Prostate gland (tissue), 2 donors: ENCODE measurements at places on chromosomes 7 and 10.

DNA sequence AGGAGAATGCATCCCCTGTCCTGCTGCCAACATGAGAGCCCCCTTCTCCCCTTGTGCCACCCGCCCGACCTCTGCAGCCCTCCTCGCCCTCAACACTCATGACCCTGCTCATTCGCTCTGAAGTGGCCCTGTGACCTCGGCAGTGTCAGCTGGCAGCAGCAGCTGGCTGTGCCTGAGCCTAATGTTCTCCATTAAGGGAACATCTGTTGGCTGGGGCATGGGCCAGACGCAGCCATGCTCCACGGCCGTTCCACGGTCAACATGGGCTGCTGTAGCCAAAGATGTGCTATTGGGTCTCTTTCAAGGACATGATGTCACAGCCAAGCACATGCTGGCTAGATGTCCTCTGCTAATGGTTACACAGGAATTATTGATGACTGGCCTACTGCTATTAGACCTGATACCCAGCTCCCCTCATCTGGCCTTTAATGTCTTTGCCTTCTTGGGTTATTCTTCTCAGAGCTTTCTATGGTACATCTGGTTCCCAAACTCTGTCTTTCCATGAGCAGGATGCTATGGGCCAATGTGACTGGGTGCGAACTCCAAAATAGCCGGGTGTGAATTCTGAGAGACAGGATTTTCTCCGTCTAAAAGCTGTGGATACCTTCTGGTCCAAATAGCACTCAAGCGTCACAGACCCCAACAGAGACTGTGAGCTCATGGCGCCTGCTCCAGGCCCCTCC lies 22.4 kb downstream of the ADCYAP1R1 start:
- DNase-seq: no peak

- no peak for DNase-seq
Measured at GRCh38 chr10:13990392-13990805, 340.3 kb downstream of the FRMD4A start.

- DNase-seq: no peak
Measured at GRCh38 chr10:21518641-21519396, 6.7 kb downstream of the SKIDA1 start.

GRCh38 chr7:39952803-39953202 lies 2.7 kb downstream of the CDK13 start:
- no peak for DNase-seq

GRCh38 chr10:124117511-124117785 lies 24.1 kb upstream of the CHST15 start:
- DNase-seq: no peak

DNA sequence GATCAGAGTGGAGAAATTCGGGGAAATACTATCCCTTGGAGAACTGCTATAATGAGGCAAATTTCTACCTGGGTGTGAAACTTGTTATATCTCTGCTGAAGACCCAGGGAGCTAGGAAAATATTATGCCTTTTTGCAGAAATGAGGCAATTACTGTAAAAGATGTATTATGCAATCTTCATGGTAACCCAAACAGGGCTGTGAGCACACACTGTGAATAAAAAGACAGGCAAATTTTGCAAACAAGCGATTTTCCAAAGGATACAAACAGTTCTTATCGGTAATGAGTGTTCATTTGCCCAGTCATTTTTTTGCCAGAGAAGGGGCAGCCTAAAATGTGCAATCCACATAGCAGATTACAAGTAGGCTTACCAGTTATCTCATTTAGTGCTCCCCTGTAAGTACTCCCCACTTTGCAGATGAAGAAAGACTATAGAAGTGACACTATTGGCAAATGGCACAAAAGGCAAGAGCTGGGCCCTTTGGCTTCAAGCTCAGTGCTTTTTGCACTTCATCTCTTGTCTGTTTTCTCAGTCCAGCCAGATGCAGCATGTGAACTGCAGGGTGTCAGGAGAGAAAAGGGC lies 205.8 kb downstream of the HECW1 start:
- DNase-seq: no peak
